Vagina (tissue), 2 donors: ENCODE measurements at places on chromosomes 1 and 21.

DNA sequence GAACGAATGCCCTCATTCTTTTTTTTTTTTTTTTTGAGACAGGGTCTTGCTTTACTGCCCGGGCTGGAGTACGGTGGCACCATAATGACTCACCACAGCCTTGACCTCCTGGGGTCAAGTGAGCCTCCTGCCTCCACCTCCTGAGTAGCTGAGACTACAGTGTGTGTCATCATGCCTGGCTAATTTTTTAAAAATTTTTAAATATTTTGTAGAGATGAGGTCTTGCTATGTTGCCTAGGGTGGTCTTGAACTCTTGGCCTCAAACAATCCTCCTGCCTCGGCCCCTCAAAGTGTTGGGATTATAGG is 69.4 kb downstream of the ALG14 start:
- DNase-seq, result no peak

GRCh38 chr1:33610391-33610790 is 137.9 kb downstream of the ZSCAN20 start:
- peak; percentile 37 for DNase-seq

DNA sequence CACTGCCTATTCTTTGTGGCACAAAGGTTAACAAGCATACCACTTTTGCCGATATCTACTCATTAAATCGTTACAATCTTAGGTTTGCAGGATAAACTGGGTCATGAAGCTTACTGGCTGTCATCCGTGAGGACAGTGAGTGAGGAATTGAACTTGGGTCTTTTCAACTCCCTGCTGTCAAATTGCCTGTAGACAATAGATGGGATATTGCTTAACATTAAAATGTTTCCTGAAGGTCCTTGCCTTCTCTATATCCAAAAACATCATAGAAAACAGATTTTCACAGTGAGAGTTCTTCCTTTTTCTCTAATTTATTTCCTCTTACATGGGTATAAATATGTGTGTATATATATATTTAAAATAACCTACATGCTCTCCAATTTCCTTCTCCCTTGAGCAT is 257.8 kb downstream of the LMO4 start:
- no peak for DNase-seq

DNA sequence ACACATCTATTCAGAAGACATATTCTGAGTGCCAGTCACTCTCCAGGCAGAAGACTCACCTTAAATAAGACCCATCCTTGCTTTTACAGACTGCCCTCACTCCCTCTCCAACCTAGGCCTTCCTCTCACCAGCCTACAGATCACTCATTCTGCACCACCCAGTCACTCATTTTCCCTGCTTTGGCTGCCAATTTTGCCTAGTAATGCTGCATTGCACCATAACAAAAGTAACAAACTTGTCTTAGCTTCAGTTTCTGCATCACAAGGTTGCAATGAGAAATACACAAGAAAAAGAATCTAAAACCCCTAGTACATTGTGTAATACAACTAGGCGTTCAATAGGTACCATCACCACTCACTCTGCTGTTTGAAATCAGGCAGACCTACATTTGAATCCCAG is 292.4 kb downstream of the PLPP3 start:
- no peak for DNase-seq

DNA sequence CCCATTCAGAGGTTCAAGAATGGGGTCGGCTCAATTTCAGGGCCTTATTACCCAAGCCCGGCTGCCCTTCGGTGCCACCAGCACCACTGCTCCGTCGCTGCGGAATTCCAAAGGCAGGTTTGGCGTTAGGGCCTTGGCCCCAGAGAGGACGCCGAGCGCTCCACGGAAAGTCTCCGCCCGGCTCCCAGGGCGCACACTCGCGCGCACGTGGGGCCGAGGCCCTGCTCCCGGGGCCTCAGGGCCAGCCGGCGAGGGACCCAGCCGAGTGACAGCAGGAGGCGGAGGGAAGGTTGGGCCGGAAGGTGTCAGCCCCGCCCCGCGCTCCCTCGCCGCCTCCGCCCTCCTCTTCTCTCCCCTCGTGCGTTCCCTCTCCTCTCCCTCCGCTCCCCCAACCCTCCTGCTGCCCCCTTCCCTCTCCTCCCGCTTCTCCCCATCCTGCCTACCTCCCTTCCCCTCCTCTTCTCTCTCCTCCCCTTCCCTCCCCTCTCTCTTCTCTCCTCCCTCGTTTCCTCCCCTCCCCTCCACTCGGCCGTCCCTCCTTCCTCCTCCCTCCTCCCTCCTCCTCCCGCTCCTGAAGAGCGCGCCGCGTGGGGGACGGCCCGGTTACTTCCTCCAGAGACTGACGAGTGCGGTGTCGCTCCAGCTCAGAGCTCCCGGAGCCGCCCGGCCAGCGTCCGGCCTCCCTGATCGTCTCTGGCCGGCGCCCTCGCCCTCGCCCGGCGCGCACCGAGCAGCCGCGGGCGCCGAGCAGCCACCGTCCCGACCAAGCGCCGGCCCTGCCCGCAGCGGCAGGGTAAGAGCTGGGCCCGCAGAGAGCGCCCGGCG is at the start of gene ETS2:
TSS of gene ETS2 (plus strand) at position 602 of the 825 bp plus-strand sequence. CDS start 4,106 bp downstream, outside the sequence.
- DNase-seq, result no peak

GRCh38 chr1:153977250-153978240 is at the start of gene JTB:
JTB (minus strand) TSS chr1:153977674; CDS start chr1:153977252, 422 bp downstream.
- no peak for DNase-seq

DNA sequence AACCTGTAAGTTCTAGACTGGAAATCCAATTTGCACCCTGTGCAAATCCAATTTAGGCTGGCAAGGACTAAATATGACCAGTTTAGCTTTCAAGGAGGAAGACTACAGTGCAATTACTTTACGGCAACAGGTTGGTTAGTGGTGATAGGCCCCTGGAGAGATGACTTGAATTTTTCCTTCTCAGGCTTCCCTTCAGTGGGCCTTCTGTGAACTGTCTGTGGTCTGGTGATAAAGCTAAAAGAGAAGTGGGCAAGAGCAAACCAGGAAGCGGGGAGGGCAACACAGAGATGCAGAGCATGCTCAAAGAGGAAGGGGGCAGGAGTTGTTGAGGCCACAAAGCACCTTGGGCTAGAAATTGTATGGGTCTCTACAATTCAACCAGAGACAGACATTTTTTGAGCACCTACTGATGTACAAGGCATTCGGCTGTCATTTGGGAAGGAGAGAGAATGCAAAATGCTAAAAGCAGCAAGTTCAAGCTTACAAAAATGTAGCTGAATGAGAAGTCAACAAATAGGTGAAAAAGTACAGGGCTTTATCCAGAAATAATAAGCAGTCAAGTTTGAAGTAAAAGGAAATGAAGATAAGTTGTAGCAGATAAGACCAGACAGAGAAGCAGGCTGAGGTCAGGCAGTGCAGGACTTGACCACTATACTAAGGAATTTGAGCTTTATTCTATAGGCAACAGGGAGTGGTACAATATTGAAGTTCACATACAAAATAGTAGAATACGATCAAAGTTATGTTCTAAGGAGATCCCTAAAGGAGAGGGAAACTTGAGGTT is 23.9 kb downstream of the INPP5B start:
- no peak for DNase-seq

- DNase-seq, result no peak
These were observed 431.5 kb upstream of the CHRM3 start for GRCh38 chr1:238954865-238955264.

DNA sequence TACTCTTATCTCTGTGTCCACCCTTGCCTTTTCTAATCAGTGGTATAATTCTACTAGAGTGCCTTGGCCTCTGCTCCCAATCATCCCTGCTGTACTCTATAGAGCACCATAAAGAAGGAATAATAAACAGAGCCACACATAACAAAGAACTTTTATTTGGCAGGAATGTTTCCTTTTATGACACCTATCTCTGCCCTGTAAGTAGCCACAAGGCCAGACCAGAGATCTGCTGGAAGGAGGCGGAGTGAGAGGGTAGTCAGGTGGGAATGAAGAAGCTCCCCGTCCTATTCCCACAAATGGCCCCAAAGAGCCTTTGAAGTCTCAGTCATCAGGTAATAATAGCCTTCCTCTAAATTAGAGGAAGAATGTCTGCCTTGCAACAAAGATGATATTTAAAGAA is 32.7 kb downstream of the WLS start:
- DNase-seq, result no peak

- DNase-seq, result no peak
These were observed 3.1 kb downstream of the NUAK2 start for GRCh38 chr1:205318231-205318991.
